ENCODE measurements at places on chromosomes 12 and 14.

DNA sequence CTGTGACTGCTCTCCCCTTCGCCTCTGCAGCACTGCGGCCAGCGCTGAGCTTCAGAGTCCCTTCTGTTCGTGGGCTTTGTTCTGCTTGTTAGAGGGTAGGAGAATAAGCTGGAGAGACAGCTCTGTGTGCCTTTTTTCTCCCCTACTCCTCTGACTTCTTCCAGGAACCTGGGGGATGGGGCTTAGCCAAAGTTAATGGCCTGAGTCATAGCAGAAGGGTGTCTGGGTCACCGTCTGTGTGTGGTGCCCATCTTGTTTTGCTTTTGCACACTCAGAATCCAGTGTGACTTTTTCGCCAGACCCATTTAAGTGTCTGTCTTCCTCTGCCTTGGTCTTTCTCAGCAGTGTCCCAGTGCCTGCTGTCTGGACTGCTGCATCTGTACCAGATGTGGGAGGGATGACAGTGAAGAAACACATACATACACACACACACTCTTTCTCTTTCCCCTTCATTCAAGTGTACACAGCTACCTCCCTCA is 3.0 kb downstream of the KIF5A start:
- DNase-seq: no peak

GRCh38 chr12:55664826-55665225 is 28.1 kb downstream of the OR10P1 start:
- no peak for DNase-seq

- no peak for DNase-seq
These were observed 195.1 kb downstream of the PHETA1 start for GRCh38 chr12:111173836-111174235.

DNA sequence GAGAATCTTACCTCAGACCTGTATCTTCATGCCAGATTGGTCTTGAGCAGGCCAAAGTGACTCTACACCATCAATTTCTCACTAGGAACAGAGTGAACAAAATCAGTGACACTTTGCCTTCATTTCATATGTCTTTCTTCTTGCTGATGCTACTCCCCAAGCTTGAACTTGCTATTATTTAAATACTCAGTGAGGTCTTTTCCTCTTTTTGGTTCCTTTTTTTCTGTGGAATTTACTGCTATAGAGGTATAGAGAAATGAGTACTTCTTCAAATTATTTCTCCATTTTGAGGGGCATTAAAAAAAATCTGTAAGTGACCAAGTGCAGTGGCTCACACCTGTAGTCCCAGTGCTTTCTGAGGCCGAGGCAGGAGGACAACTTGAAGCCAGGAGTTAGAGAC is at the start of gene GPR33:
Gene GPR33 (minus strand): TSS at position 154 of the 400 bp plus-strand sequence. CDS start 4,074 bp downstream, outside the sequence.
- no peak for DNase-seq

GRCh38 chr12:28456934-28457710 is 266.9 kb downstream of the CCDC91 start:
- DNase-seq: no peak

DNA sequence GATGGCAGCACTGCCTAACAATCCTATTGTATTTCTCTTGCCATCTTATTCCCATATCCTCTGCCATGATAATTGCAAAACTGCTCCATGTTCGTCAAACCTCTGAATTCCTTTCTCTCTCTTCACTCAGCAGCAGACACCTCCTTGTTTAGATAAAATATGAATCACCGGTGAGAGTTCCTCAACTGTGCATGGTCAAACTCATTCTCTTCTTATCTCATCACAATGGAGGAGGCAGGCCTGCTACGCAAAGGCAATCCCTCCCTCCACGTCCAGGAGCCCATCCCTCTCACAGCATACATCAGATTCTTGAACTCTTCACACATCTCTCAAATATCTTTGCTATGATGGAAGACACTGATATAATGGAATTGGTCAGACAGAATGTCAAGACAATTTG is 90.1 kb upstream of the DAAM1 start:
- DNase-seq: no peak

DNA sequence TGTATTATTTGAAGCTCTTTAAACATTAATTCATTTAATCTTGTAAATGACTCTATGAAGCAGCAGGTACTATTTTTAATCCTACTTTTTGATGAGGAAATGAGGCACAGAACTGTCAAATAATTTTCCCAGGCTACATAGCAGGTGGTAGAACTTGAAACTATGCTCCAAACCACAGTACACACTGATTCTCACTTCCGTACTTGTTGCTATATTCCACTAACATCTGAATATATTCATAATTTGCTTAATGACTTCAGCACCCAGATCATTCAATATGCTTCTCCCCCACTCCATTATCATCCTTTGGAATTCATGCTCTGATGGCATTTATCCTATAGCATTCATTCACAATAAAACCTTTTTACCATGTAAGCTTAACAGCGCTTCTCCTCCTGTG is 4.9 kb downstream of the ERGIC2 start:
- no peak for DNase-seq

- DNase-seq: no peak
These were observed 83.2 kb downstream of the PAH start for GRCh38 chr12:102833687-102834441.

DNA sequence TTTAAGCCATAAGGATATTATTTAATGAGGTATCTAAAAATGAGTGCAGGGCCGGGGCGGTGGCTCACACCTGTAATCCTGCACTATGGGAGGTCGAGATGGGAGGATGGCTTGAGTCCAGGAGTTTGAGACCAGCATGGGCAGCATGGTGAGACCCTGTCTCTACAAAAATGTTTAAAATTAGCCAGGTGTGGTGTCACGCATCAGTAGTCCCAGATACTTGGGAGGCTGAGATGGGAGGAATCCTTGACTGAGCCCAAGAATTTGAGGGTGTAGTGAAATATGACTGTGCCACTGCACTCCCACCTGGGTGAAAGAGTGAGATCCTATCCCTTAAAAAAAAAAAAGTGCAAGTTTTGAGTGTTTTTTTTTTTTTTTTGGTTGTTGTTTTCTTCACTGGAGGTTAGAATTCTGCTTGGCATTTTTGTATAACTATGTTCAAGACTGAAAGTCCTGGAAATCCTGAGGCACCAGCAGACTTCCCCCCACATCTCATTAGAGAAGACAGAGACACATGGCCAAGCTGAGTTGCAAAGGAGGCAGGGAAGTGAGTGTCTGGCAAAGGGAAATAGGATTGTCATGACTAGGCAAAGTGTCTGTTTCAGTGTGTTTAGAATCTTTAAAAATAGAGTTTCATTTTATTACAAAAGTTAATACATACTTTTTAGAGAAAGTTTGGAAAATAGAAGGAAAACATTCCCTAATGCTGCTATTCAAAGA is 53.5 kb upstream of the DUSP6 start:
- DNase-seq: no peak

DNA sequence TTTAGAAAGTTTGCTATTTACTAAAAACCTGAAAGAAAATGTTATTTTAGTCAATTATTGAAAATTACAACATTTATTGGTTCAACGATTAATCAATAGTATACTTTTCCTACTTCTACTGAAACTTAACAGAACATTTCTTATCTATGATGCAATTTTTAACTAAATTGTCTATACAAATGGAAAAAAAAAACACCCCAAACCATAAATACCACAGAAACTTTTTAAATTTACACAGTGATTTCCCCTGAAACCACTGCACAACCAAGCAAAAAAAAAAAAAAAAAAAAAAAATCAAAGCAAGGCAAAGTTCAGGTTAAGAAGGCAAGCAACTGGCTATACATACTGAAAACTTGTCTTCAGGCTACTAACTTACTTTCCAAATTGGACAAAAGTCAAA is 71.9 kb upstream of the POC1B start:
- DNase-seq: no peak

DNA sequence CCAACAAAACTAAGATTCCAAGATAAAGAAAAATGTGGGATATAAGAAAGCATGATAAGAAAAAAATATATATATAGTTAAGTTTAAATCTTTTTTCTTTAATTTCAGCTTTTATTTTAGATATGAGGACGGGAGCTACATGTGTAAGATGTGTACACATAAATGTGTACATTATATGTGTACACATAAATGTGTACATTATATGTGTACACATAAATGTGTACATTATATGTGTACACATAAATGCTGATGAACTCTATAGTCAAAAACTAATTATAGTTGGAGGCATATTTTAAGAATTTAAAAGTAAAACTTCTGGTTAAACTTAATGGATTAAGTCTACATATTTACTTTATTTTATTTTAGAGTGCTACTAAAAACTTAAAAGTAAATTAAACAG is 123.6 kb downstream of the BTG1 start:
- DNase-seq: no peak

DNA sequence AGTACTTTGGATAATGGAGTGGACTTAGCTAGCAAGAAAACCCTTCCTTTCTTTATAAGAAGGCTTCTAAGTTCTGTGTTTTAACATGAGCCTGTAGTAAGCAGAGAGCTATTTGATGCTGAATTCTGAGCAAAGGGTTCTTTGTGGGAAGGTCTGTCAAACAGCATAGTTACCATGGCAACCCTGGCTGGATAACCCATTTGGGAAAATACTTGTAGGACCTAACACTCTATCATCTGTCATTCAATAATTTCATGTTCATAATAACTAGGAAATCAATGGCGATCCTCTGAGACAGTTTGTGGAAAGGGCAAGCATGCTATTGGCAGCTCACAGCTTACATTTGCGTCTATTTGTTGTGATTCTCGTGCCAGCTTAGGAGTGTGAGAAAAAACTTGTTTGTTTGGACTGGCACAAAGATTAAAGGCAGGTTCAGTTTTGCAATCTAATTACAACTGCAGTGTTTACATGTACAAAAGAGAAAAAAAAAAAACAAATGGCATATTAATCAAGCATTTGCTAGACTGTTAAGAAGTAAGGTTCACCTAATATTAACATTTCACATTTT is 219.2 kb downstream of the PDZRN4 start:
- no peak for DNase-seq

GRCh38 chr12:120314220-120314619 is 12.1 kb downstream of the SIRT4 start:
- no peak for DNase-seq

DNA sequence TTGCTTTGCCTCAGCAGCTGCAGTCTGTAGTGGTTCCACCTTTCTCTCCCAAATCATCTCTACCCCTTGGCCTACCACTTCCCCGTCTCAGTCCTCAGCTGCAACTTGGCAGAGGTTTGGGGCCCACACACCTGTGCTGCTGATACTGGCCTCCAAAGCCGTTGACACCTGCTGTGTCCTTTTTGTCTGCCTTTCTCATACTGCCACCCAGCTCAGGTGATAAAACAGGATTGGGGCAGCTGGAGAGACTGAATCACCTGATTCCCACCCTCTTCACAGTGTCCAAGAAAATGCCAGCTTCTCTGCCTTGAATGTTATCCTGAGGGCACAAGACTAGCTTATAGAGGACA is 103.7 kb downstream of the ETV6 start:
- no peak for DNase-seq

GRCh38 chr14:43853541-43853940 is 653.5 kb downstream of the FSCB start:
- DNase-seq: no peak

DNA sequence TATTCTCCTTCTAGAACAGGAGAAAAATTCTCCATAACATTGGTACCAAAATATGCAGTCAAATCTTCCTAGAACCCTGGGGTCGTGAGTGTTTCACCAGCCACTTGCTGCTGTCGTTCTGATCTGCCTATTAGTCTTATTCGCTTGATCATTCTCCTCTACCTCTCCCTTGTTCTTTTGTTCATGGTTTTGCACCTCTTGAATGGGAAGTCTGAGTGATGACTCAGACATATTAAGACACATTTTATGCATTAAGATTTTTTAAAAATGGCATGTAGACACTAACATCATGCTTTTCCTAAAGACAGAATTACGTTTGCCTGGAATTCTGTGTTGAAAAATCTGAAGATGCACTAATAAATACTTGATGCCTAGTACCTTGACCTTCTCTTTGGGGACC is 159.2 kb upstream of the LRIG3 start:
- no peak for DNase-seq

DNA sequence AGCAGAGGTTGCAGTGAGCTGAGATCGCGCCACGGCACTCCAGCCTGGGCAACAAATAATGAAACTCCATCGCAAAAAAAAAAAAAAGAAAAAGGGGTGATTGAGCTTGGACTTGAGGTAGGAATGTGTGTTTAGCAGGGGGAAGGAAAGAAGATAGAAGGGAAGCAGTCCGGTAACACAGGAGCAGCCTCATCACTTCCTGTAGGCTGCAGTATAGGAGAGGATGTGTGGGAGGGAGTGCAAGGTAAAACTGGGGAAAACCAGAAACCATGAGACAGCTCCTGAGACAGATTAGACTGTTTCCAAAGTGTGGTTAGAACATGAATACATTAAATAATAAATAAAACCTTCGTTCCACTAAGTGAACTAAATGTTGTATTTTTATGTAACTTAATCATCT is 49.2 kb downstream of the FGD4 start:
- DNase-seq: no peak

DNA sequence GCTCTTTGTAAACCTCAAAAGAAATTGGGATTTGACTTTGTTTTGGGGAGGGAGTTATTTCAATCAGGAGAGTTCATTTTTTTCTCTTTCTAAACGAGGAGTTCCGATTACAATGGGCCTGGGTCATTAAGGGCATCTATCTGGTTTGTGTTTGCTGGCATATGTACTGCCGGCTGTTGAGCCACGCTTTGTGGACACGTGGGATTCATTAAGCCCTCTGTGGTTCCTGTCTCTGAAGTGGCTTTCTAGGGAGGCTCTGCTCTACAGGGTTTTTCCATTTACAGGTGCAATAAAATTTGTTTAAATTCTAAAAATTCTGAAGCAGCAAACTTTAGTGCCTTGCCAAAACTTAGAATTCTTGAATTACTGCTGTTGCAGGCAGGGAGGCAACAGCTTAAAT is 57.9 kb downstream of the GNS start:
- DNase-seq: no peak

GRCh38 chr12:131491155-131491554 is 219.7 kb upstream of the SFSWAP start:
- DNase-seq: no peak

- DNase-seq: no peak
These were observed 11.3 kb upstream of the SCFD1 start for GRCh38 chr14:30610787-30611343.

- DNase-seq: no peak
These were observed 370.2 kb upstream of the E2F7 start for GRCh38 chr12:77435446-77436091.

DNA sequence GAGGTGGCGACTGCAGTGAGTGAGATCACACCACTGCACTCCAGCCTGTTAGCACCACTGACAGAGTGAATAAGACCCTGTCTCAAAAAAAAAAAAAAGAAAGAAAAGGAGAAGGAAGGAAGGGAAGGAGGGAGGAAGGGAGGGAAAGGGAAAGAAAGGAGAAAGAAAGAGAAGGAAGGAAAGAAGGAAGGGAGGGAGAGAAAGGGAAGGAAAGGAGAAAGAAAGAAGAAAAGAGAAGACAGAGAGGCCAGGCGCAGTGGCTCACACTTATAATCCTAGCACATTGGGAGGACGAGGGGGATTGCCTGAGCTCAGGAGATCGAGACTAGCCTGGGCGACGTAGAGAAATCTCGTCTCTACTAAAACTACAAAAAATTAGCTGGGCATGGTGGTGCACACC is 13.2 kb downstream of the DCAF5 start:
- DNase-seq: no peak

GRCh38 chr14:71155743-71156142 is 248.5 kb downstream of the PCNX1 start:
- no peak for DNase-seq
